ENCODE measurements at places on chromosomes 2 and 18. TPM values are rescaled to one million over a fixed set of nuclear protein-coding genes. Genes with fewer than 3 reads are reported as not detected.

DNA sequence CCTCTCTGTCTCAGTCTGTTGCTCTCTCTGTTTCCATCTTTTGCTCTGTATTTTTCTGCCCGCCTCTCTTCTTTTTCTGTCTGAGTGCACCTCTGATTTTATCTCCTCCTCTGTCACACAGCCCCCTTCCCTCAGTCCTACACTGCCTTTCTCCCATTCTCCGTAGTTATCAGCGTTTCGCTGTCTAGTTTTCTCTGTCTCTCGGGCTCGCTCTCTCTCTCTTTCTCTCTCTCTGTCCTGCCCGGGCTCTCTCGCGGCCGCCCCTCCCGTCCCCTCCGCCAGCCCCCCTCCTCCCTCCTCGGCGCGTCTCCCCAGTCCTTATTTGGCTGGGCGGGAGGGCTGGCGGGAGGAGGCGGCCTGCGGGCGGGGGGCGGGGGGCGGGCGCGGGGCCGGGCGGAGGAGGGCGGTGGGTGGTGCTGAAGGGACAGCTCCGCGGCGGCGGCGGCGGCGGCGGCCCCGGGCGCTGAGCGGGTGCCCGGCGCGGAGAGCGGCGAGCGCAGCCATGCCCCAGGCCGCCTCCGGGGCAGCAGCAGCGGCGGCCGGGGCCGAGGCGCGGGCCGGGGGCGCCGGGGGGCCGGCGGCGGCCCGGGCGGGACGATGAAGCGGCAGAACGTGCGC, at the start of gene KCNK3:
TSS of gene KCNK3 (plus strand) at position 444 of the 618 bp plus-strand sequence. CDS start at position 598, 154 bp downstream.
- H3K4me1 ChIP-seq = peaks cover 5% of the 10 kb centered on the region
- H3K36me3 ChIP-seq = no peaks in the 10 kb centered on the region
- peak; percentile 28 for DNase-seq
- peaks cover 32% of the 10 kb centered on the region for H3K27me3 ChIP-seq

DNA sequence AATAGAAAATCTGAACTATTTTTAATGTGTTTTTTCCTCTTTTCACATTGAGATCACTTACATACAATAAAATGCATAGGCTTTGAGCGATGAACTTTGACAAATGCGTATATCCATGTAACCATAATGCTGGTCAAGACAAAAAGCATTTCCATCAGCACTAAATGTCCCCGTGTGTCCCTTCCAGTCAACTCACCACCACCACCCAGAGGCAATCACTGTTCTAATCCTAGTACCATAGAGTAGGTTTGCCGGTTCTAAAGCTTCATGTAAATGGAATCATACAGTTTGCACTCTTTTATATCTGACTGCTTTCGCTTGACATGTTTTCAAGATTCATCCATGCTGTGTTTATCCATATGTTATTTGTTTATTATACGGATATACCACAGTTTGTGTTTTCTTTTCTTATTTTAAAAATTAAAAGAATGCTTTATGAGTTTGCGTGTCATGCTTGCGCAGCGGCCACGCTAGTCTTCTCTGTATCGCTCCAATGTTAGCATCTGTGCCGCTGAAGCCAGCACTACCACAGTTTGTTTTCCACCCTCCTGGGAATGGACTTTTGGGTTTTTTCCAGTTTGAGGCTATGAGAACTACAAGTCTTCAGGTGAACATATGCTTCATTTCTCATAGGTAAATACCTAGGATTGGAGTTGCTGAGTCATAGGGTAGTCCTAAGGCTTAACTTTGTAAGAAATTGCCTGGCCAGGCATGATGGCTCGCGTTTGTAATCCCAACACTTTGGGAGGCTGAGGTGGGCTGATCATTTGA, 197.5 kb upstream of the CHAC2 start:
- no peak for DNase-seq
- no peak overlapping the region for H3K27ac ChIP-seq
- no peaks in the 10 kb centered on the region for H3K36me3 ChIP-seq
- H3K4me3 ChIP-seq = no peak overlapping the region

- no peak overlapping the region for H3K27ac ChIP-seq
- no peak for DNase-seq
- no peak overlapping the region for H3K4me3 ChIP-seq
- no peaks in the 10 kb centered on the region for H3K27me3 ChIP-seq
- no peaks in the 10 kb centered on the region for H3K36me3 ChIP-seq
Observed at GRCh38 chr18:61348230-61348629, 15.0 kb downstream of the CDH20 start.

DNA sequence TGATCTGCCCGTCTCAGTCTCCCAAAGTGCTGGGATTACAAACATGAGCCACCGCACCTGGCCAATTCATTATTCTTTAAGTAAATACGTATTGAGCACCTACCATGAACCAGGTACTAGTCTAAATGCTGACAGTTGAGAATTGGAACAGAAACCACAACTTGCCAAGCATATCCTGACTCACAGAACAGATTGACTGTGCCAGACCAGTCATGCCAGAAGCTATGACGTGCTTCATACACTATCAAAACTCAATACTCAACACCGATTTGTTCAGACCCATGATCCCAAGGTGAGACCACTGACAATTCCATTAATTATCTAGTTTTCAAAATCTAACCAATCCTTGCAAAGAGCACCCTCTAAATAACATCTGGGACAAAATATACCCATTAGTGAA, 148.6 kb downstream of the B3GNT2 start:
- H3K27ac ChIP-seq = no peak overlapping the region
- H3K36me3 ChIP-seq = no peaks in the 10 kb centered on the region
- no peaks in the 10 kb centered on the region for H3K4me1 ChIP-seq
- no peaks in the 10 kb centered on the region for H3K27me3 ChIP-seq
- no peak overlapping the region for H3K4me3 ChIP-seq
- no peak for DNase-seq

DNA sequence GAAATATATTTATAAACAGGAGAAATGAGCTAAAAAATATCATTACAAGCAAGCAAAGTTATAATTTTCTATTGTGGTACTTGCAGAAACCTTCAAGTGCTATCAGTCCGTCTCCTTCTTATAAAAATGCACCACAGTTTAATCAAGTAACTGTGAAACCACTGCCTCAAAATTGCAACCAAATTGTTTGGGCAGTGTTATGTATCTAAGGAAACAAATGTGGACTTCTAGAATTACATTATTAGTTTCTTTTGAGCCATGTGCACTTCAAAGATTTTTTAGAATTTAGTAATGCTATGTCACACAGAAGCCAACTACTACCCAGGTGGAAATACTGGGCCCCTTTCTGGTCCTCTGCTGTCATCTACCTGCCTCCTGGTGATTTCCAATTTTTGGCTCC, 495.6 kb downstream of the NYAP2 start:
- no peaks in the 10 kb centered on the region for H3K27me3 ChIP-seq
- H3K36me3 ChIP-seq = no peaks in the 10 kb centered on the region
- H3K4me1 ChIP-seq = no peaks in the 10 kb centered on the region
- H3K27ac ChIP-seq = no peak overlapping the region

DNA sequence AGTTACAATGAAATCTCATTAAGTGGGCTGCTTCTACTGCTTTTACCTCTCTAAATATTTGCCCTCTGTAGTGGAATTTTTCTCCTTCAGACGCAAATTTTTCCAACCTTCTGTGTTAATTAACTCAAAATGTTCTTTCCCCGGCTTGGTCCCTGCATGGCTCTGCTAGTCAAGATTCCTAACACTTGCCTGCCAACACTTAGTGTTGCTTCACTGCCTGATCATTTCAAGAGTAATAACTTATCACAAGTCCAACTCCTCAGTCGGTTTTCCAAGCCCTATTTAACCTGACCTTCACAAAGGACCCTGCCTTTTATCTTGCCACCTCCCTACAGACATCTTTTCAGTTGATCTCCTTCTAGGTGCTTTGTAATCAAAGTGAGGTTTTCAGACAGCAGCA, 142.7 kb downstream of the HRH4 start:
- H3K4me3 ChIP-seq = no peak overlapping the region
- H3K27me3 ChIP-seq = no peaks in the 10 kb centered on the region
- no peak overlapping the region for H3K27ac ChIP-seq
- no peaks in the 10 kb centered on the region for H3K4me1 ChIP-seq
- no peaks in the 10 kb centered on the region for H3K36me3 ChIP-seq

GRCh38 chr18:24543795-24544498, 83.5 kb downstream of the HRH4 start:
- H3K27ac ChIP-seq = no peak overlapping the region

- no peak overlapping the region for H3K27ac ChIP-seq
- peak overlapping the region; percentile 50 for H3K4me3 ChIP-seq
- H3K27me3 ChIP-seq = peaks cover 52% of the 10 kb centered on the region
- H3K4me1 ChIP-seq = peaks cover 7% of the 10 kb centered on the region
- DNase-seq = no peak
Observed at GRCh38 chr2:27263287-27264252, 723 bp upstream of the SLC30A3 start.

- no peaks in the 10 kb centered on the region for H3K4me1 ChIP-seq
- no peaks in the 10 kb centered on the region for H3K36me3 ChIP-seq
- DNase-seq = no peak
- no peak overlapping the region for H3K4me3 ChIP-seq
- H3K27ac ChIP-seq = no peak overlapping the region
- H3K27me3 ChIP-seq = no peaks in the 10 kb centered on the region
Observed at GRCh38 chr18:13461936-13462335, 243.4 kb downstream of the LDLRAD4 start.

DNA sequence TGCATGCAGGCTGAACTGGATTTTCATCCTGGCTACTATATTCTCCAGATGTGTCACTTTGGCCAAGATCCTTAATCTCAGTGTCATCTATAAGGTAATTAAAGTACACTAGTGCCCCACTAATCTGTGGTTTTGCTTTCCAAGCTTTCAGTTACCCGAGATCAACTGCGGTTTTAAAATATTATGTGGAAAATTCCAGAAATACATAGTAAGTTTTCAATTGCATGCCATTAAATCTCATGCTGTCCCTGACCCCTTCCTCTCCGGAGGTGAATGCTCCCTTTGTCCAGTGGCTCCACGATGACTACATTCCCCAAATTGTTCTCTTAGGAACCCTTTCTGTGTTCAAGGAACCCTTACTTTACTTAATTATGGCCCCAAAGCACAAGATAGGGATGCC, 5.3 kb upstream of the TYMS start:
- H3K27ac ChIP-seq = no peak overlapping the region
- H3K36me3 ChIP-seq = no peaks in the 10 kb centered on the region
- H3K4me3 ChIP-seq = no peak overlapping the region
- H3K27me3 ChIP-seq = no peaks in the 10 kb centered on the region

- no peak overlapping the region for H3K4me3 ChIP-seq
- H3K27ac ChIP-seq = no peak overlapping the region
- no peak for DNase-seq
- H3K4me1 ChIP-seq = no peaks in the 10 kb centered on the region
Observed at GRCh38 chr2:140658760-140659692, 1471.8 kb downstream of the LRP1B start.

GRCh38 chr2:217995731-217996231, 7.0 kb downstream of the TNS1 start:
- H3K27ac ChIP-seq = peak overlapping the region; percentile 22
- H3K4me1 ChIP-seq = no peaks in the 10 kb centered on the region
- H3K36me3 ChIP-seq = no peaks in the 10 kb centered on the region
- no peak overlapping the region for H3K4me3 ChIP-seq

Gene SANBR
- 11.1 TPM for total RNA-seq

Gene IGFBP2
- 106 TPM for total RNA-seq

Gene ADGRF3
- 0.20 TPM for total RNA-seq

Gene RNU2-63P
- total RNA-seq = 5.7 TPM

Gene TMEM17
- total RNA-seq = 0.74 TPM

Gene CSRNP3
- 2.0 TPM for total RNA-seq

Gene RND3
- 26.8 TPM for total RNA-seq

Gene SRD5A2
- not detected for total RNA-seq

Gene INO80D
- 29.9 TPM for total RNA-seq

Gene ALLC
- total RNA-seq = not detected

Gene CENPA
- 22.7 TPM for total RNA-seq

Gene SH3RF3
- 1.3 TPM for total RNA-seq
